ENCODE measurements at places on chromosomes 3 and 15.

DNA sequence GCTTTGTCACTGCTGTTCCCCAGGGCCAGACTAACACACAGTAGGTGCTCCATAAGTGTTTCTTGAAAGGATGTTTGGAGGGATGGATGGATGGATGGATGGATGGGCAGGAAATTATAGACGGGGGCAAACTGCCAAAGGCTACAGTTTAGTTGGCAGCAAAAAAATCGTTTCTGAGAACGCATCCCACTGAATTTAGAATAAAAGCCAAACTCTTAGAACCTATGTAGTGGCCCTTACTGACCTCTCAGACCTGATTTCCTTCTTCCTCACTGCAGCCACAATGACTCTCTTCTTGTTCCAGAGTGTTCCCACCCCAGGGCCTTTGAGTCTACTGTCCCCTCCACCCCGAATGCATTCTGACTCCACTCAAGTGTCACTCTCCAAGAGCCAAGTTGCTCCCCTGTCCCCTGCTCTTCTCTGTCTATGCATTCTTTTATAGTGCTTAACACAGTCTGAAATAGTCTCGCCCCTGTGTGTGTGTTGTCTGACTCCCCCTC lies 5.2 kb upstream of the GATA2 start:
- DNase-seq, result no peak

GRCh38 chr3:158845765-158846350 lies 44.0 kb downstream of the MFSD1 start:
- DNase-seq, result no peak

DNA sequence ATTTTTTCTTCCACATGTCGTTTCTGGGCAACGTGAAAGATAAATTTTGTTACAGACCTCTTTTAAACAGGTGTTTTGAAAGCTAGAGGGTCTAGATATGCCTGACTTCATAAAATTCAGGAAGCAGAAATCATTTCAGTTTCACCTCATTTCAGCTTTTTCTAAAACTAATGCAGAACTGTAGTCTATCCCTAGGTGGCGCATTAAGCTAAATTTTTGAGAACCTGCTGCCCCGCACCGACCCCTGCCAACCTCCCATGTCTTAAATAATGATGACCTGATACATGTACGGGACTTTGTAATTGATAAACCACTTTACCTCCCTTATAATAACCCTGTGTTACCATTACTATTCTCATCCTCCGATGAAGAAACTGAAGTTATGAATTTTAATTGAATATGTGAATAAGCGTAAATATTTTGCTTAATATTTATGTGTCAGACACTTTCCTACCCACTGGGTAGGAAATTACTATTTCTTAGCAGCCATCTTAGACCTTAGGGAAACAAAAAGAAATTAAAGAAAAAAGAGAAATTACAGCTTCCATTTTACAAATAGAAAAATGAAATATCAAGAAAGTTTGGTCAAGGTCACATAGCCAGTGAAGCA lies 78.7 kb upstream of the GCNT3 start:
- no peak for DNase-seq

DNA sequence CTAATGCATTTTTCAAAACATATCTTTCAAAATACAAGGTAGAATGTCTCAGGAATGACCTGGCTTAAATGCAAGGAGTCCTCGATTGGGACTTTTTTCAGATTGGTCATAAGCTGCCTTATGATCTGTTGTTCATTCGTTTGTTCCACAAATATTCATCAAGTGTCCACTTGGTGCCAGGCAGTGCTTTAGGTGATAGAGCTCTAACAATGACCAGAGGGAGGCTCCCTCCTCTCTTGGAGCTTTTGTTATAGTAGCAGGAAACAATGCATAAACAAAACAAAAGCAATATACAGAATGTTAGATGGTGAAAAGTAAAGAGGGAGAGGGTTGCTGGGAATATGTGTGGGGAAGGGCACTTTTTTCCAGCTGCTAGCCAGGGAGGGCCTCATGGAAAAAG lies 156.1 kb downstream of the MCTP2 start:
- no peak for DNase-seq

DNA sequence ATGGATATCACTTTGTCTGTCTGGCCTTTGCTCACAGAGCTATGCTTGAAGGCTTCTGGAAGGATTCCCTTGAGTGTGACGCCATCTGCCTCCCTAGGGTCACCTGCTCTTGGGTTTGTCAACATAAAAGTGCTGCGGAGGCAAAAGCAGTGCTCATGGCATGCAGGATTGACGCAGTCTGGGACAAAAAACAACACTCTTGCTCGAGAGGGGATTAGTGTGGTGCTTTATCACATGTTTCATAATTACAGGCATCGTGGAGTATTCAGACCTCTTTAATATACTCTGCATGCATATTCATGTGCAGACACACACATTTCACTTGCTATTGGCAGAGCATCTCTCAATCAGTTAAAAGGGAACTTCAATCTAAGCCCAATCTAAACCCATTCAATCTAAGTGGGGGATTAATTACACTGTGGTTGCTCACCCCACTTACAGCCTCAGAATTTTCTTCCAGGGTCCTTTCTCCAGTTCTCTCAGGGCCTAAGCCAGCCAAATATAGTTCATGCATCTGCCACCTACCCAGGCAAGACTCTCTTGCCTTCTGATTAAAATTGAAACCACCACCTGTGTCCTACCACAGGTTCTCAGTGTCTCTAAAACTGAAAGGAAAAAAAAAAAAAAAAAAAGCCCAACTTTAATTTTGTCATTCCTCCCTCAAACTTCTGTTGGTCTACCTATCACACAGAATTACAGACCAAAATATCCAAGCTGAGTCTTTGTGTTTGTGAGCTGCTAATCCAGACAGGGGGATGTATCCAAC lies 75.6 kb downstream of the BFSP2 start:
- no peak for DNase-seq

GRCh38 chr15:40069178-40070165 lies 30.5 kb upstream of the SRP14 start:
- DNase-seq, result no peak

- no peak for DNase-seq
These were observed 226.4 kb upstream of the CTDSPL start for GRCh38 chr3:37635251-37635650.

Data from stimulated activated CD4-positive, alpha-beta T cell treated with anti-CD3 and anti-CD28 coated beads, Interleukin-4, amount 100 ng/mL, for 4 hours (primary cell).